Thyroid gland (tissue), 4 donors: ENCODE measurements at places on chromosomes 3 and 15.

- H3K27me3 ChIP-seq = no peaks in the 10 kb centered on the region
- peaks cover 21% of the 10 kb centered on the region for H3K4me1 ChIP-seq
- H3K27ac ChIP-seq = no peak overlapping the region
- no peak overlapping the region for H3K4me3 ChIP-seq
- no peaks in the 10 kb centered on the region for H3K36me3 ChIP-seq
These were observed 58.0 kb upstream of the SSR3 start for GRCh38 chr3:156612903-156613302.

- no peak for DNase-seq
- no peak overlapping the region for H3K4me3 ChIP-seq
- no peak overlapping the region for H3K27ac ChIP-seq
- H3K4me1 ChIP-seq = no peaks in the 10 kb centered on the region
- no peaks in the 10 kb centered on the region for H3K27me3 ChIP-seq
- no peaks in the 10 kb centered on the region for H3K36me3 ChIP-seq
These were observed 40.6 kb upstream of the FGF7 start for GRCh38 chr15:49382394-49382793.

GRCh38 chr3:193980326-193980725 is 155.6 kb upstream of the HES1 start:
- H3K27ac ChIP-seq = no peak overlapping the region
- no peak for DNase-seq
- H3K27me3 ChIP-seq = no peaks in the 10 kb centered on the region
- H3K36me3 ChIP-seq = no peaks in the 10 kb centered on the region
- peaks cover 20% of the 10 kb centered on the region for H3K4me1 ChIP-seq
- H3K4me3 ChIP-seq = no peak overlapping the region

DNA sequence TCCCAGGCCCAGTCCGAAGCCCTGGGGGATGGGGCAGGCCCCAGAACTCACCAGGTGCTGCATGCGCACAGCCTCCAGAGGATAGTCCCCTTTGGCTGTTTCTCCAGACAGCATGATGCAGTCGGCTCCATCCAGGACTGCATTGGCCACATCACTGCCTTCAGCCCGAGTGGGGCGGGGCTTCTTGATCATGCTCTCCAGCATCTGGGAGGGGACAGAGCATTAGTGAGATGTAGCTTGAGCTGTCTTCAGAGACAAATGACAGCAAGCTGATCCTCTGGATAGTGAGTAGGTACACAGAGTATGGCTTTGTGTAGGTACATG is 9.1 kb upstream of the GRAMD2A start:
- H3K36me3 ChIP-seq = peaks cover 76% of the 10 kb centered on the region
- no peak overlapping the region for H3K4me3 ChIP-seq
- peaks cover 19% of the 10 kb centered on the region for H3K4me1 ChIP-seq
- DNase-seq = no peak
- no peak overlapping the region for H3K27ac ChIP-seq

GRCh38 chr3:177286034-177286433 is 88.8 kb upstream of the TBL1XR1 start:
- H3K36me3 ChIP-seq = no peaks in the 10 kb centered on the region
- H3K27ac ChIP-seq = peak overlapping the region; percentile 31
- DNase-seq = peak; percentile 1
- H3K4me3 ChIP-seq = no peak overlapping the region

DNA sequence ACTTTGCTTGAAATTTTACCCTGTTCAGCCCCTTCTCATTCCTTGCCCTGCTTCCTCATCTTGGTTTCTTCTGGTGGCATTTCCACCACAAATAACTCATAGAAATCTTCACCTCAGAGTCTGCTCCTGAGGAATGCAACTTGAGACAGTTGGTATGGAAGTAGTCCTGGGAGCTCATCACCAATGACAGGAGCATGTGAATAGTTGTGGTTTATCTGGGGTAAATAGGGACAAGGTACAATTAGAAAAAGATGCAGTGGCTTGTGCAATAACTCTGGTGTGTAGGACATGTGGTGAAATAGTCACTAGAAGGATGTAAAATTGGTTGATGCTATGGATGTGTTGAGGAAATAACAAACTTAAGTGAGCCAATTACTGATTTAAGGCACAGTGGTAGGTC is 72.7 kb upstream of the CHRNA7 start:
- H3K27me3 ChIP-seq = no peaks in the 10 kb centered on the region
- DNase-seq = no peak
- no peak overlapping the region for H3K27ac ChIP-seq
- no peaks in the 10 kb centered on the region for H3K4me1 ChIP-seq
- no peaks in the 10 kb centered on the region for H3K36me3 ChIP-seq
- no peak overlapping the region for H3K4me3 ChIP-seq

- H3K4me1 ChIP-seq = peaks cover 7% of the 10 kb centered on the region
- DNase-seq = peak; percentile 48
- no peaks in the 10 kb centered on the region for H3K27me3 ChIP-seq
- no peak overlapping the region for H3K4me3 ChIP-seq
These were observed 4.6 kb upstream of the APBA2 start for GRCh38 chr15:28881170-28881569.

GRCh38 chr3:38021196-38021595 is 8.2 kb downstream of the PLCD1 start:
- DNase-seq = no peak
- H3K36me3 ChIP-seq = peaks cover 12% of the 10 kb centered on the region
- H3K27ac ChIP-seq = no peak overlapping the region
- H3K4me1 ChIP-seq = peaks cover 16% of the 10 kb centered on the region
- H3K4me3 ChIP-seq = no peak overlapping the region
- H3K27me3 ChIP-seq = no peaks in the 10 kb centered on the region

- no peaks in the 10 kb centered on the region for H3K36me3 ChIP-seq
- no peak overlapping the region for H3K27ac ChIP-seq
- no peak for DNase-seq
These were observed 36.7 kb downstream of the IGF1R start for GRCh38 chr15:98684995-98685525.

DNA sequence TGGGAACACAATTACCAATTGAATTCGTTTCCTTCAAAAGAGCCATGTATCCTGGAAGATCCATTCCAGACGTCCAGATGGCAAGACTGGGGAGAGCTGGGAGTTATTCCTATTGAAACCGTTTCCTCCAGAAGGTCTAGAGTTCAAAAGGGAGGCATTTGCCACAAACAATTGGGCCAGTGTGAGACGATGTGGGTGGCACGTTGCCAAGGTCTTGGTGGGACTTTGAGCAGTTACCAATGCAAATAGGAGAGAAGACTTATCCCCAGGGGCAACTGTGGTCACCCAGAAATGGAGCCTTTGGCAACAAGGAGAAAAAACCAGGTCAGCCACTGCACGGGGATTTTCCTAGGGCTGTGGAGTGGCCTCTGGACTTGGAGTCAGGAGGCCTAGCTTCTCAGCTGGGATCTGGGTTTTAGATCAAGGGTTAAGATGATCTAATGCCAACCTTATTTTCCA is 29.6 kb upstream of the TLE3 start:
- no peak for DNase-seq
- no peaks in the 10 kb centered on the region for H3K36me3 ChIP-seq
- no peak overlapping the region for H3K27ac ChIP-seq
- H3K4me3 ChIP-seq = no peak overlapping the region

DNA sequence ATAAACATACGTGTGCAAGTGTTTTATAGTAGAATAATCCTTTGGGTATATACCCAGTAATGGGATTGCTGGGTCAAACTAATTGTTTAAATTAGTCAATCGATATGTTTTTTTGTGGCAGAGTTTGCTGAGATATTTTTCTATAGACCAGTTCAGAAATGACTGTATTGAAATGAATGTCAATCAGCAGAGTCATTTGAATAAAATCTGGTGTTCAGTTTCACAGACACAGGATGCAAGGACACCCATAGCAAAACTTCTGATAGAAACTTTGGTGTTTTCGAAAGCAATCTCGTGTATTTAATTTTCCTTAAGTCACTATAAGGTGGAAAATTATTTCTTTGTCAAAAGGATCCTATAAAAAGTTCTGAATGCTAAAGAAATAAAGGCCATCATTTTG is 434.4 kb downstream of the RAP2B start:
- no peak overlapping the region for H3K27ac ChIP-seq
- H3K4me1 ChIP-seq = peaks cover 22% of the 10 kb centered on the region
- DNase-seq = no peak
- no peak overlapping the region for H3K4me3 ChIP-seq
- H3K27me3 ChIP-seq = no peaks in the 10 kb centered on the region
- H3K36me3 ChIP-seq = no peaks in the 10 kb centered on the region

DNA sequence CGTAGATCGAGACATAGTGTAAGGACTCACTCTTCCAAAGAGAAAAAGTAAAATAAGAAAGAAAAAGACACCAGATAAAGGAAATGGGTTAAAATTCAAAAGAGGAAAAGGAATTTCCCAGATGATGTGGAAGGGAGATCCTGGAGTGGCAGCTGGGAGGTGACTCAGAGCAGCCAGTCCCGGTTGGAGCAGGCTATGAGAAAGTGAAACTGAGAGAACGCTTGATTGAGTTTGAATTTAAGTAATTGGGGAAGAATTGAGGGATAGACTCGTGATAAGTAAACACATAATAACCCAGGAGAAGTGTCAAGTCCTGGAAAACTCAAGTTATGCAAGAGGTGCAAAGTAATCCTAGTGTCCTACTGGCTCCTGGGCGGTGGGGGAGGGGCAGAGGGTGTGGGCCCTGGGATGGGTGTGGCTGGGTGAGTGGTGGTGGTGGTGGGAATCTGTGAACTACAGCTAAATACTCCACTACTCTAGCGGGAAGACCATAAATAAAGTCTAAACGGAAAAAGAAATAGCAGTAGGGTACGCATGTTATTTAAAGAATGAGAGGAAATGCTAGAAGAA is 1.2 kb downstream of the PRR20G start:
- H3K4me1 ChIP-seq = no peaks in the 10 kb centered on the region
- no peak overlapping the region for H3K27ac ChIP-seq
- H3K4me3 ChIP-seq = no peak overlapping the region
- no peak for DNase-seq

DNA sequence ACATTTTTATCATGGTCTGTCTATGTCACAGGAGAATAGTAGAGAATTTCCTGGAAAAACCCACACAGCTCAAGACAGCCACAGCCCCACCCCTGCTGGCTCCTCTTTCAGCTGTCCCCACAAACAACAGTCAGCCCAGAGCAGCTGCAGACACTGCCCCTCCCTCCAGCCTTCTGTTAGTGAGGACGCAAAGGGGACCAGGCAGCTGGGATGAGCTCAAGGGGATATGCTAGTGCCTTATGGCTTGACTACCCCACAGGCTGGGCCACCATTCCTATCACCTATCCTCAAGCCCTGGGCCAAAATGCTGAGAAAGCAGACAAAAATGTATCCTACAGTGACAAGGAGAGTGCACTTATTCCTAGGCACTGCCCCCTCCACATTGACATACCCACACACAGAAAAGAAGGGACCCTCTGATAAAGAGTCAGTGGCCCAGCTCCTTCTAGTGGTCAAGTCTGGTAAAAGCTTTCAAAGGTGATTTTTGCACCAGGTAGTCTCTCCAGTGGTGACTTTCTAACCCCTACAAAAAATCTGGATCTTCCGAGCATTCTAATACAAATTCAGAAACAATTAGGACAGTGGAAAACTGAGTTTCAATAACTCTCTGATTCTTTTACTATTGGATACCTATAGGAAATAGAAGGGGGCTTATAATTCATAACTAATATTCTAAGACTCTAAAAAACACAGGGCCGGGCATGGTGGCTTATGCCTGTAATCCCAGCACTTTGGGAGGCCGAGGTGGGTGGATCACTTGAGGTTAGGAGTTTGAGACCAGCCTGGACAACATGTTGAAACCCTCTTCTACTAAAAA is 3.0 kb upstream of the MAP1A start:
- H3K36me3 ChIP-seq = no peaks in the 10 kb centered on the region
- H3K4me3 ChIP-seq = no peak overlapping the region
- no peaks in the 10 kb centered on the region for H3K27me3 ChIP-seq
- no peak for DNase-seq
- no peak overlapping the region for H3K27ac ChIP-seq

- no peak overlapping the region for H3K27ac ChIP-seq
- DNase-seq = no peak
- no peaks in the 10 kb centered on the region for H3K27me3 ChIP-seq
- no peak overlapping the region for H3K4me3 ChIP-seq
- peaks cover 11% of the 10 kb centered on the region for H3K4me1 ChIP-seq
- no peaks in the 10 kb centered on the region for H3K36me3 ChIP-seq
These were observed 2.5 kb upstream of the FBN1 start for GRCh38 chr15:48647962-48648361.

- H3K4me3 ChIP-seq = no peak overlapping the region
- H3K27ac ChIP-seq = no peak overlapping the region
- H3K4me1 ChIP-seq = peaks cover 10% of the 10 kb centered on the region
- no peak for DNase-seq
These were observed 2.4 kb downstream of the TMEM40 start for GRCh38 chr3:12756635-12757034.

GRCh38 chr15:78182821-78183220 is 33.7 kb downstream of the IDH3A start:
- no peak for DNase-seq
- no peak overlapping the region for H3K27ac ChIP-seq
- H3K4me1 ChIP-seq = no peaks in the 10 kb centered on the region
- no peaks in the 10 kb centered on the region for H3K27me3 ChIP-seq
- no peak overlapping the region for H3K4me3 ChIP-seq
- no peaks in the 10 kb centered on the region for H3K36me3 ChIP-seq

DNA sequence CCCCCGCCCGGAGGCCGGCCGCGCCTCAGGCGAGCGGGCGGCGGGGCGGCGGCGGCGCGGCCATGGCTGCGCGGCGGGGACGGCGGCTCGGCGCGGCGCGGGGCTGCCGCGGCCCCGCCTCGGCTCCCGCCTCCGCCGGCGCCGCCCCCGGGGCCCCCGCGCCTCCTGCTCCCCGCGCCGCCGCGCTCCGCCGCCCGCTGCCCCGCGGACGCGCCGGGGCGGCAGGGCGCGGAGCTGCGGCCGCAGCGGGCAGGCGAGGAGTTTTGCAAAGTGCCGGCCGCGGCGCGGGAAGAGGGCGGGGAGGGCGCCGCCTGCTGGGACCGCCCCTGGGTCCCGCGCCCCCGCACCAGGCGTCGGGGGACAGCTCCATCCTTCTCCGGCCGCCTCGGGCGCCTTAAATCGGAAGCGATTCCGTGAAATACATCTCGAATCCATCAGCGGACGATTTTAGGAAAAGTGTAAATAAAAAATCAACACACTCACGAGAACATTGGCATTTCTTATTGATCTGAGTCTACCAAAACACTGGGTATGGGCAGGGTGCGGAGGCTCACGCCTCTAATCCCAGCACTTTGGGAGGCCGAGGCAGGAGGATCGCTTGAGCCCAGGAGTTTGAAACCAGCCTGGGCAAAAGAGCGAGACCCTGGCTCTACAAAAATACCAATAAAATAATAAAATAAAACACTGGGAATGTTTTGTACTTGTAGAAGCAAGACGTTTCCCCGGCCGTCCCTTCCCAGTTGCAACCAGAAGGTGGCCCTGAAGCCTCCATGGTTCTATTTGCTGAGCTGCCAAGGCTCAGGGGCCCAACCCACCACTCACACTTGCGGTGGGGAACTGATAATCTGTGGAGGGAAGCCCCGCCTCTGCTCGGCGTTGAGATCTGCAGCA is 136.9 kb downstream of the NUP210 start:
- peaks cover 3% of the 10 kb centered on the region for H3K4me1 ChIP-seq
- no peak overlapping the region for H3K4me3 ChIP-seq
- H3K27me3 ChIP-seq = peaks cover 3% of the 10 kb centered on the region
- H3K36me3 ChIP-seq = no peaks in the 10 kb centered on the region
- no peak for DNase-seq

- no peaks in the 10 kb centered on the region for H3K27me3 ChIP-seq
- no peaks in the 10 kb centered on the region for H3K4me1 ChIP-seq
- no peak overlapping the region for H3K27ac ChIP-seq
- H3K4me3 ChIP-seq = no peak overlapping the region
- no peak for DNase-seq
- no peaks in the 10 kb centered on the region for H3K36me3 ChIP-seq
These were observed 39.0 kb downstream of the CD200R1L start for GRCh38 chr3:112807685-112808084.
